ENCODE measurements at places on chromosomes 11 and 22.

- no peak for DNase-seq
Measured at GRCh38 chr22:17229991-17230630, 10.9 kb upstream of the ADA2 start.

DNA sequence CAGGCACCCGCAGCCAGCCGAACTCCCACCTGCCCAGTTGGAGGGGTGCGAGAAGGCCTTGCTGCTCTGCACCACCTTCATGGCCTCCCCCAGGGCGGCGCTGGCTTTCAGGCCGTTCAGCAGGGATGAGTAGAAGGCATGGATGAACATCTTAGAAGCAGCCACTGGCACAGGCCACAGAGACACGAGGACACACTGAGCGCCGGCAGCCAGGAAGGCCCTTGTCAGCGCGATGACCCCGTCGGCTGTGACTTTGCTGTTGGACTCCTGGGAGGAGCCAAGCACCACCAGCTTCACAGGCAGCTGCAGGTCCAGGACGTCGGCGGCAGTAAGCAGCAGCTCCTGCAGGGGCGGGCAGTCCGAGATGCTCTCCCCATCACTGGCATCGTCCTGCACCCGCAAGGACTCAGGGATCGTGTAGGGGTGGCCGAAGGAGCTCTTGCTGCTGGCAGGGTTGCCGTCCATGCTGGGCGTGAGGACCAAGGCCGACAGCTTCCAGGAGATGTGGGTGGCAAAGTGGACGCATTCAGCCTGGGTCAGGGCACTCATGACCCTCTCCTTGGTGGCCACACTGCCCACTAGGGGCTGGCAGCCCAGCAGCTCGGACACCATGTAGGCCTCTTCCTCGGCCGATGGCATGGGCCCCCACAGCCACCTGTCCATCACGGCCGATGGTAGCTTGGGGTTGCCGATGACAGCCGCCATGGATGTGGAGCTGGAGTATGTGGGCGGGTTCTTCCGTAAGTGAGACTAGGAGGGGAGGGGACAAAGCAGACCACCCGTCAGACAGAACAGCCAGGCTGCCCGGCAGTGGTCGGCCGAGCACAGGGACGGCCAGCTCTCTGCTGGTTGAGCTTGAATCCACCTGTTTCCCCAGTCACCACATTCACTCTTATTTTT lies 79.7 kb upstream of the PITPNB start:
- no peak for DNase-seq

DNA sequence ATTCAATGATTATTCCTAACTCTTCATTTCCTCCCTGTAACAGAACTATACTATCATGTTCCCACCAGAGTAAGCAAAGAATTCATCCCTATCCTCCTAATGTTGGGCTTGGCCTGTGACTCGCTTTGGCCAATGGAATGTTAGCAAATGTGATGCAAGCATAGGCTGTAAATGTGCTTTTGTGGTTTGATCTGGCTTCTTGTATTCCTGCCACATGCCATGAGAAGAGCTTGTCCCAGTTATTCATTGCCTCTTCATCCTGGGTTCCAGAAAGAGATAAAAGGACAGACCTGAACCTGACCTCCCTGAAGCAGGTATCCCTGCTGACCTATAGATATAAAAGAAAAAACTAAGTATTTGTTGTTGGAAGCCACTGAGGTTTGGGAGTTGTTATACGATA lies 51.0 kb downstream of the SYTL2 start:
- no peak for DNase-seq

DNA sequence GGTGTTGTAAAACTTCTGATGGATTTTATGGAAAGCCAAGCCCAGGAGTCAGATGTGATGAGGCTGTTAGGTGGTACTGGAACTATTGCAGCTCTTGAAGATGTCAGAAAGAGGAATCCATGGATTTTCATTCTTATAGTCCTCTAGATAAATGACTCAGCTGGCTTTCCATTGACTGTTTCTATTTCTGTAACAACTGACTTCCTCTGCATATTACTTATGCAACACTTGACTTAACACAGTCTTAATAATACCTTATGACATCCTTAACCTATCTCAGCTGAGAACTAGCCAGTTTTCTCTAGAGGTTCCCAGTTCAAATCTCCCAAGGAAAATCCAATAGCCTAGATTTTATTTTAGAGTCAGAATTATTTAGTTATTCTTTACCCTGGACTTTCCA lies 263.8 kb downstream of the LUZP2 start:
- no peak for DNase-seq

Measured in NCI-H1092 treated with DMSO at 0.1 percent for 48 hours (cell line).